ENCODE measurements at places on chromosomes 7 and 10.
A peak's percentile ranks its signal among the peaks of the same experiment; 100 is the strongest.

- no peak for DNase-seq
Observed at GRCh38 chr7:82384779-82385178, 58.8 kb downstream of the CACNA2D1 start.

DNA sequence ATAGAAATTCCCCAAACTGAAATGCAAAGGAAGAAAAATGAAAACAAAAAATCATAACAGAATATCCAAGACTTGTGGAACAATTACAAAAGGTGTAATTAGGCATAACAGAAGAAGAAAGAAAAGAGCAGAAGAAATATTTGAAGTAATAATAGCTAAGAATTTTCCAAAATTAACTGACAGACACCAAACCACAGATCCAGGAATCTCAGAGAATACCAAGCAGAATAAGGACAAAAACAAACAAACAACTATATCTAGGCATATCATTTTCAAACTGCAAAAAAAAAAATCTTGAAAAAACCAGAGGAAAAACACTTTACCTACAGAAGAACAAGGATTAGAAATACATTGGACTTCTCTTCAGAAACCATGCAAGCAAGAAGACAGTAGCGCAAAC is 25.5 kb downstream of the CFAP70 start:
- no peak for DNase-seq

DNA sequence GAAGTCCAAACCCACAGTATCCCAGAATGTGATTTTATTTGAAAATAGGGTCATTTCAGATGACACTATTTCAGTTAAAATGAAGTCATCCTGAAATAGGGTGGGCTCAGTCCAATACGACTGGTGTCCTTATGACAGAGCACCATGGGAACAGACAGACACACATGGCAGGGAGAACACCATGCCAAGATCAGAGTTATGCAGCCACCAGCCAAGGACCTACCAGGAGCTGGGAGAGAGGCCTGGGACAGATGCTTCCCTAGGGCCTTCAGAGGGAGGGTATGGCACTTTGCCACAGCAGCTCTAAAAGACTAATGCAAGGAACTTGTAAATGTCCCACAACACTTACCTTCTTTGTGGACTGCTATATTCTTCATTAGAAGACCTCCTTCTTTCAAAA is 226.5 kb downstream of the NEBL start:
- DNase-seq: no peak

DNA sequence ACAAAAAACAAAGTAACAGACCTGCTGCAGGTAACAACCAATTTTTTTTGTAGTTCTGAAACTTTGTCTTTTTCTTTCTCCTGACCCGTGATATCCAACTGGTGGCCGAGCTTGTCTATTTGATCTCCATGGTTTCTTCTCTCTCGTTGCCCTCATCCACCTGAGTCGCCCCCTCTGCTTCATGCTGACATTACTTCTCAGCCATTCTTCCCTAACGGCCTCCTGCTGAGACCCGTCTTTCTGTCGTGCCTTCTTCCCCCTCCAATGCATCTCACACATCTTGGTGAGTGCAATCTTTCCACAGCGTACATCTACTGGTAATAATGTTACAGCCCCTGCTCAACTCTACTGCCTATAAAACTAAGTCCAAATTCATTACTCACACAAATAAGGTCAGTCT is 352.9 kb downstream of the RNLS start:
- DNase-seq: no peak

DNA sequence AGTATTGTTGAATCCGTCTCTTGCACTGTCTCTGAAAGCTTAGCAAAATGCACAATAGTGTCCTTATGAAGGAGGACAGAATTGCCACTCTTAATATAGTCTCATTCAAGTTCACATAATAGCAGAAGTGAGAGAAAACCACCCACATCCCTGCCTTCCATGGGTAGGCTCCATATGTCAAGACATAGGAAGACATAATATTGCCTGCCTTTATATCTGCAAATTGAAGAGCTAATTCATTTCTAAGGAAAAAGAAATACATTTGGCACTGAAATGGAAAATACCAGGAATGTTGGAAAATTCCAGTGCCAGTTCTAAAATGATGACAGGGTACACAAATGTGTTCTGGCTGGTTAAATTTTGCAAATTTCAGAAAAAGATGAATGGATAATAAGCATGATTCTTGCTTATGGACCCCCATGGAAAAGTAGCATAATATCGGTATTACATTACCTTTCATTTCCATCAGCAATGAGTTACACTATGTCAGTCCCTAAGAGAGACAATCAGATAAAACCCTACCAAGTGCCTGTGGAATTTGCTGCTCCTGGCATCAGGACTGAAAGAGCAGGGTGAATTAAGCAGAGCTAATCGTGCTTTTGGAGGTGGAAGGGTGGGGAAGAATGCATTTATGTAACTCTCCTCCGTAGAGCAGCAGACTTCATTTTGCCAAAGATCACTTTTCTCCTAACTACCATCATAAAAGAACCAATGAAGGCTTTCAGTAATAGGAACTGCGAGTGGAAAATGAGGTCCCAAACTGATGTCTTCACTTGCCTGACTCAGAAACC is 312.6 kb downstream of the FGFR2 start:
- DNase-seq: no peak

DNA sequence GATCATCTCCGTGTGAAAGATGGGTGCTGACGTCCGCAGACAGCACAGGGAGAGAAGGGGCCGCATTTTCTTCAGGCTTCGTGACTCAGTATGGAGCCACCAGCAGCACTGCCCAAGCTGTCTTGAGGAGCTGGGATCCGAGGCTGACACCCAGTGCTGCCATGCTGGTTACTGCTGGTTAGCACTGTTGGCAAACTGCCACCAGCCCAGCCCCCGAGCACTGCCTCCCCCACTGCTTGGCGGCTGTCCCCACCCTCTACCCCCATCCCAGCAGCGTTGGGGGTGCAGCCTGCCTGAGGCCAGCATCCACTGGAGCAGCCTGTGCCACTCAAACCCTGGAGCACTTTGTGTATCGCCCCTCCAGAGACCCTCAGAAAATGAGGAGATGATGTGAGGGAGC is 35.8 kb upstream of the EN2 start:
- no peak for DNase-seq

- DNase-seq: no peak
Observed at GRCh38 chr7:91168871-91169829, 95.1 kb upstream of the FZD1 start.

GRCh38 chr10:4784667-4785333 is 41.2 kb upstream of the AKR1E2 start:
- DNase-seq: peak; percentile 26

DNA sequence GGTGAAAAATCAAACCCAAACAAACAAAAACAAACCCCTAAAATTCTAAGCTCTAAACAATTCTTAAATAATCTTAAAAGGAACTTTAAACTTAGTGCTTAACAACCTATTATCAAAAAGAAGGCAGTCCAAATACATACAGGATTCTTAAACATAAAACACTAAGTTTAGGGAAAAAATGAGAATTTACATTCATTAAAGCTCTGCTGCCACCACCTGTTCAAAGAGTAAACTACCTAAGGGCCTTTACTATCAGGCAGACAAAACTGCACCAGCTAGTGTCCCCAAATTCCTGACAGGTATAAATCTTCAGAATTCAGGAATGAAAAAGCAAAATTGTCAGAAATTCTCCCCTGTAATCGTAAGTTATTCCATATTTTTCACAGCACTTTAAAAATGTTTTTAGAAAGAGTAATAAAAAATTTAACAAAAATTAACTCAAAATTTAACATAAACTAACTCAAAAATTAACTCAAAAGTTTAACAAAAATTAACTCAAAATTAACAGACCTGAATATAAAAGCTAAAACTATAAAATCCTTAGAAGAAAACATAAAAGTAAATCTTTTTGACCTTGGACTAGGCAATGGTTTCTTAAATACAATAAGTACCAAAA is 55.1 kb downstream of the PDZD8 start:
- peak; percentile 64 for DNase-seq

- no peak for DNase-seq
Observed at GRCh38 chr10:4561296-4561695, 264.7 kb upstream of the AKR1E2 start.

- DNase-seq: no peak
Observed at GRCh38 chr10:119025336-119025735, 4.2 kb upstream of the NANOS1 start.

- no peak for DNase-seq
Observed at GRCh38 chr10:87053111-87053510, 33.0 kb downstream of the FAM25A start.

DNA sequence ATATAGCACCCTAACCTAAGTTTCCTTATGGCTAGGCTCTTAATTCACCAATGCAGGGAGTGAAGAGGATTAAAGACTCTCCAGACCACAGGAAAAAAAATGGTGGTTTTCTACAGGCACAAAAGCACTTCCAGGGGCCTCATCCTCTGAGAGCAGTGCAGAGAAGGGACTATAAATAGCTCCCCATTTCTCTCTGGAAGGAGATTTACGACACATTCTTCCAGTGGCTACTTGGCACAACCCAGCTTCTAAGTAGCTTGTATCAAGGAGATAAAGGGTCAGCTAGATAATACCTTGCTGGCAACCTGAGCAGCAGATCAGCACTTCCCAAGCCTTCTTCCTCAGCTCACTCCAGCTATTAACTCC is 73.5 kb downstream of the CRPPA start:
- DNase-seq: no peak

GRCh38 chr7:48454750-48455192 is 283.5 kb downstream of the ABCA13 start:
- no peak for DNase-seq

GRCh38 chr10:5614155-5614721 is 52.2 kb downstream of the ASB13 start:
- DNase-seq: no peak
